ENCODE measurements at places on chromosomes 6 and 20.

DNA sequence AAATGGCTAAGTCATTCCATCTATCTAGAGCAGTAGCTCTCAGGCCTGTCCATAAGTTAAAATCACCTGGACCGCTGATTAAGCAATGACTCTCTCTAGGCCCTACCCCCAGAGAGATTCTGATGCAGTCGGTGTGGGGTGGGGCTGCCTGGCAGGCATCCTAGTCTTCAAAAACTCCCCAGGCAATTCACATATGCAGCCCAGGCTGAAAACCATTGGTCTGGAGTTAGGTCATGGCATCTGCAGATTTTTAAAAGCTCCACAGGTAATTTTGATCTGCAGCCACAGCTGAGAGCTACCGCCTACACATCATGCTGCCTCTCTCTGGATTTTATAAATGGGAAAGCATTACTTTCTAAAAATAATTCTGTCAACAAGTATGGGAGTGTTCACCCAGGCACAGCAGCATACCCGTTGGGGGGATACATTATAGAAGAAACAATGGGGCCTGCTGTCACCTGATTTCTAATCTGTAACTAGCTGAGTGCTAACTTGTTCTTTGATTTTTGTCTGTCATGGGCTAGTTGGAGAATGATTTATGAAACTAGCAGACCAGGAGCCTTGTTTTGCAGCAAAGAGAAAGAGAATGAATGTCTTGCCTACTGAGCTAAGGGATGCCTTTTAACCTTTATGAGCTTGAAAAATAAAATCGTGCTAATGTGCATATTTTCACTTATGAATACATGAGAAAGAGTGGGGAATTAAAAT is 44.1 kb upstream of the ATXN1 start:
- DNase-seq = no peak

- no peak for DNase-seq
These were observed 83.5 kb downstream of the TTLL2 start for GRCh38 chr6:167408235-167408869.

- DNase-seq = no peak
These were observed 4.4 kb upstream of the RBM24 start for GRCh38 chr6:17276766-17277165.

- DNase-seq = no peak
These were observed 47.9 kb downstream of the KHDC1L start for GRCh38 chr6:73177221-73177944.

Measured in inflammatory macrophage (primary cell).